Hematopoietic multipotent progenitor cell treated with erythropoietin and hydrocortisone succinate and interleukin-3 and kit ligand, for 17 days (in vitro differentiated cells): ENCODE measurements at places on chromosomes 3 and 15.

- DNase-seq: no peak
Observed at GRCh38 chr3:102129760-102130608, 280.7 kb downstream of the NFKBIZ start.

GRCh38 chr3:10205451-10206165 lies 40.9 kb downstream of the IRAK2 start:
- DNase-seq: no peak

GRCh38 chr3:60756241-60757030 lies 494.8 kb downstream of the FHIT start:
- no peak for DNase-seq

- DNase-seq: no peak
Observed at GRCh38 chr15:96107916-96108315, 222.6 kb upstream of the NR2F2 start.

GRCh38 chr15:67196222-67196621 lies 58.2 kb downstream of the AAGAB start:
- no peak for DNase-seq

- no peak for DNase-seq
Observed at GRCh38 chr3:120848503-120848902, 59.5 kb upstream of the STXBP5L start.

- no peak for DNase-seq
Observed at GRCh38 chr15:89971592-89971997, 29.5 kb upstream of the ZNF710 start.

DNA sequence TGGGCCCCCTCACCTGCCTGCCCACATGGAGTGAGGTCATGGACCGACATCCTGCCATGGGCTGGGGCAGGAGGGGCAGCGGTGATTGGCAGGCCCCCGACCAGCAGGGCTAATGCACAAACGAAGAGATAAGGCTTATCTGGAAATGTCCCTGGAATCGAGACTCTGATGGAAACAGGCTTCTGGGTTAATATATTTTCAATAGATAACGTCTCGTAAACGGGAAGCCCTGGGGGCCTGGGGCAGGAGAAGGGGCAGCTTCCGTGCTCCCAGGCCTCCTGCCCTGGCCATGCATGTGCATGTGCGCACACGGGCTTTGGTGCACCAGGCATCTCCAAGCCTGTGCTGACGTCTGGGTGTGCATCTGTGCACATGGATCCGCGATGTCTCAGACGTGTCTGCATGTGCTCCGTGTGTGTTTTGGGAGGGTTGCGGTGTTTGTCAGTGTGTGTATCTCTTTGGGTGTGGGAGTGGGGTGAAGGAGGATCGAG lies 55.1 kb downstream of the DNAJB8 start:
- no peak for DNase-seq
